ENCODE measurements at places on chromosomes 13 and 19.

DNA sequence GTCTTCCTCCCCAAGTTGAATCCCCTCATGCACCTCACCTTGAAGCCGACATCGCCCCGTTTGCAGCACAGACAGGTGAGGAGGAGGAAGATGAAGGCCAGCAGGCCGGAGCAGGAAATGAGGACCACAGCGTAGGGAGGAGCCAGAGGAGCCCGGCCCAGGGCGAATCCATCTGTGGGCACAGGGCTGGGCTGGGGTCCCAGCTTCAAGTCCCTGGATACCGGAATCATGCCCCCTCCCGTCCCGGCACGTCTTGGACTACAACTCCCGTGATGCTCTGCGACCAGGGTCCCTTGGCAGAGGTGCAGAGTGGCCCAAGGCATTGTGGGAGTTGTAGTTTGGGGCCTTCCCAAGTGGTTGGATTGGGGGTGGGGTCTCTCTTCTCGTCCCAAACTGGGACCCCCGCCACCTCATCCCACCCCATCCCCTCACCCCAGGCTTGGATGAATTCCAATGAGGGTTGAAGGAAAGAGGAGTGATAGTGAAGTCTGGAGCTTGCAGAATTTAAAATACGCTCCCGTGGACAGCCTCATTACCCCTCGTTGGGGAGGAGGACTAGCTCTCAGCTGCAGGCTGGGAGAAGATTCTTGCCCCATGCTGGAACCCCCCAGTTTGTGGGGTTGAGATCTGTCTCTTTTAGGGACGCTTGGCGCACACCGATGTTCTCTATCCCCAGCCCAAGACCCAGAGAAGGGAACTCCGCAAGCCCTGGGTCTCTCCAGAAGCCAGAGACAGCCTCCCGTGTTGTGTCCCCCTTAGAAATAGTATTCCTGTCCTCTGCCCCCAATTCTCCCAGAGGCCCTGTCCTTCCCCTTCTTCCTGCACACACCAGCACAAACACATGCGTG, 990 bp downstream of the LMTK3 start:
- DNase-seq, result peak; percentile 73

DNA sequence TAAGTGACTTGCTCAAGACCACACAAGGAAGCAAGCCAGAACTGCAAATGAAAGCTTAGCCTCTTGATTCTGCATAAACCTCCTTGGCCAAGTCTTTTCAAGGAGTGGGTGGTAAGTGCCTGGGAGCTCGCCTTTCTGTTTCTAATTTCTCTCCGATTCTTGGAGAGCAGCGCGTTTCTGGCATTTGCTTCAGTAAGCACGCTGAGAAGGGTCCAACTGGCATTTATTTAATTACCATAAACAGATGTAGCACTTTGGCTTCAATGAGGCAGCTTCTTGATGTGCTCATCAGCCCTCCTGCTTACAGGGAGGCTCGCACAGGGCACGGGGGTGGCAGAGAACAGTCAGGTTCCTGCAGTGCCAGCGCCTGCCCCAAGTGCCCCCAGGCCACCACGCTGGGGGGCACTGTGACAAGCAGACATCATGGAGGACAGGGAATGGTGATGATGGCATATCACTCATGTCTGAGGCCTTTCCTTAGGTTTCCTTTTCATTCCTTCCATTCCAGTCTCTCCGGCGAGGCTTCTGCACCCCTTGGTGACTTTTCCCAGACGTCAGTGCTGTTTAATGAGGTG, 13.3 kb downstream of the SIAH3 start:
- no peak for DNase-seq

DNA sequence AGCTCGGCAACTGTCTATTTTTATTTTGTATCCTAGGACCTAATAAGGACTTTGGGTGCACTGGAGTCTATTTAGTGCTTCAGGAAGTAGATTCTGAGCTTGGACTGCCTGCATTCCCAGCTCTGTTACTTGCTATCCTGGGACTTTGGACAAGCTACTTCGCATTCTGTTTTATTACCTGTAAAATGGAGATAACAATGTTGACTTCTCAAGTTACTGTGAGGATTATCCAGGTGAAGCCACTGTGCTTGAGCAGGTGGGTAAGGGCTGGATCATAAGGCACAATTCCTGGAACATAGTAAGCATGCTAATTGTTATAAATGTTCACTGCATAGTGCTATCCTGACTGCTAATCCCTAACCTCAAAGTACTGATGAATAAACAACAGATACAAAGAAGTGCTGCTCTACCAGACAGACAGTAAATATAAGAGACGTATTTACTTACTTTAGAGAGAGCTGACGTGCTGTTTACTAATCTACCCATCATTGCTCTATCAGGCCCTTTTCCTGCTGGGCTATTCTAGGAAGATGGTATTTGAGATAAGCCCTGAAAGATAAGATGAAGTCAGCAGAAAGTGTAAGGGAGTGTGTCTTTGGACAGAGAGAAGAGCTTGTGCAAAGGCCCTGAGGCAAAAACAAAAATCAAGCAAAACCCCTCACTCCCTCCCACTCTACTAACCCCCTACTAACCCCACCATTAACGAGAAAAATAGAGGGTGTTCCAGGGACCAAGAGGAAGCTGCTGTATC, 50.8 kb upstream of the FLT1 start:
- no peak for DNase-seq

- DNase-seq, result no peak
These were observed 13.3 kb downstream of the EFNB2 start for GRCh38 chr13:106522112-106522705.

GRCh38 chr13:26584713-26585112, 27.2 kb downstream of the WASF3 start:
- DNase-seq, result no peak
